ENCODE measurements at places on chromosomes 7 and 10. TPM values are rescaled to one million over a fixed set of nuclear protein-coding genes. Genes with fewer than 3 reads are reported as not detected.

The OR9A2 gene
- total RNA-seq = not detected

The NKX6-2 gene
- not detected for total RNA-seq

The SRRM3 gene
- total RNA-seq = 1.9 TPM

The UBTD1 gene
- 34.6 TPM for total RNA-seq

The RET gene
- total RNA-seq = 2.4 TPM

The AKR1C4 gene
- not detected for total RNA-seq

The OR2A5 gene
- total RNA-seq = not detected

The PRSS37 gene
- not detected for total RNA-seq

All from hair follicle dermal papilla cell (primary cell).